ENCODE measurements at places on chromosomes 6 and 20.

- no peak for DNase-seq
These were observed 19.7 kb upstream of the MTCL3 start for GRCh38 chr6:127538750-127539264.

- DNase-seq, result no peak
These were observed 106.0 kb upstream of the CST7 start for GRCh38 chr20:24842918-24843715.

GRCh38 chr6:52645976-52646375 is 24.9 kb upstream of the TMEM14A start:
- no peak for DNase-seq

- DNase-seq, result no peak
These were observed 35.3 kb upstream of the GFOD1 start for GRCh38 chr6:13522656-13523055.

DNA sequence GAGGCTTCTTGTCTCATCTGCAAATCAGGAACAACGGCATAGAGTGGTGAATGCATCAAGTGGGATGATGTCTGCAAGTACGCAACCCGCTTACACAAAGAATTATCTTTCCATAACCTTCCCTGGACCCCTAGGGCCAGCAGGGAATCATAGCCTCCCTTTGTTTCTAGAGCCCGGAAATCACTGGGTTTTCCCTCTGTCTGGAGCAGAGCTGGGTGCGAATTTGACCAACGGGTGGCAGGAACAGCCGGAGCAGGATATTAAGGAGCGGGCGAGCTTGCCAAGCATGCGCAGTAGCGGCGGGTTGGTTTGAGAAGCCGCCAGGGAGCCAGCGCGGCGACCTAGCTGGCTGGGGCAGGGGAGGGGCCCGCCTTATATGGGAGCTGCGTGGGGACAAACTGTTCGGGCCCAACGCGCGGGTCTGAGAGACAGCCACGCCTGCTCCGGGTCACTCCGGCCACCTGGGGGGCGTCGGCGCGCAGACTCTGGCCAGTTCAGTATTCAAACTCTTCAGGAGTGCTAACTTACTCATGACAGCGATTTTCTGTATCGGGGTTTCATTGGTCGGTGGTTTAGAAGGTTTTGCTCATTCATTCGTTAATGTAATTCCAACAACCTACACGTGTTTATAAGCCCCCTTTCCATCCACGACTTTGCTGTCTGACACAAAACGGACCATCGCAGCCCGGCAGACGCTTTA is 1.6 kb upstream of the KIF16B start:
- DNase-seq, result peak; percentile 88

- no peak for DNase-seq
These were observed 56.0 kb downstream of the SMOC2 start for GRCh38 chr6:168496997-168497331.

- DNase-seq, result no peak
These were observed 951 bp upstream of the OLIG3 start for GRCh38 chr6:137494988-137495702.

DNA sequence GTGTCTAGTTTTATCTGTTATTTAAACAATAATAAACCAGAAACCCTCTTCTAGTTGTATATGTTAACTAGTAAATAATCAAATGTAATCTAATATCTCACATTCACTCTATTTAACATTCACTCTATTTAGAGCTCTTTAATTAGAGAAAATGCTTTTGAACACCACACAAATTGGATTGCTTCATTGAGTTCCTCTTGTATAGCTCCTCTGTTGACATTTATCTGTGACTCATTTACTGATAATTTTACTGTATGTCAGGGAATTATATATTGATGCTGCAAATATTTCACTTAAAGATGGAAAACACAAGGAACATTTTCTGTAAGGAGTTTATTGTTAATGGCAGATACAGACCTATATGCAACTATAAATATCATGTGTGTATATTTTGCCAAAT is 594.6 kb downstream of the COL12A1 start:
- DNase-seq, result no peak

DNA sequence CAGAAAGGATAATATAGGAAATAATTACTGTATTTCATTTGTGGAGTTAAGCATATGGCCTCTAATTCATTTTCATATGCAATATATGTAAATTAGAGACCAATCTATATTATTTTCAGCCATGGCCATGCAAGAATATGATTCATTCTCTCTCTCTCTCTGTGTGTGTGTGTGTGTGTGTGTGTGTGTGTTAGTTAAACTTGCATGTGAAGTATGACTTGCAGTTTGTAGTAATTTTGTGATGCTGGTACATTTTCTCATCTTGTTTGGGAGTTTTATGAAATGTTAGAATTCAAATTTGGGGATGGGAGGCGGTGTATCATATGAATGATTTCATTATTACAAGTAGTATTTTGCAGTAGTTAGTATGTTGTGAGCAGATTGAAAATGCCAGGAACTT is 74.8 kb downstream of the JARID2 start:
- DNase-seq, result no peak

GRCh38 chr6:121857551-121857950 is 422.1 kb downstream of the GJA1 start:
- no peak for DNase-seq

DNA sequence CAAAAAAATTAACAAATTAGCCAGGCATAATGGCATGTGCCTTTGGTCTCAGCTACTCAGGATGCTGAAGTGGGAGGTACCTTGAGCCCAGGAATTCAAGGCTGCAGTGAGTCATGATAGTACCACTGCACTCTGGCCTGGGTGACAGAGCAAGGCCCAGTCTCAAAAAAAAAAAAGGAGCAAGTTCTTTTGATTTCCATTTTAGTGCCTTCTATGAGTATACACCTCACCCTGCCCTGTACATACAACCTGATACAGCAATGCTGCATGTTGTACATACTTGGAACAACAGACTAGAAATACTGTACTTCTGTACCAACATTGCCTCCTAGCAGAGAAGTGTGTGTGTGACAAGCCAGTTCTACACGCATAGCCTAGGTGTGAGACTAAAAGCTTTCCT is 97.3 kb upstream of the CARMIL1 start:
- no peak for DNase-seq

Data from spinal cord (tissue), 10 donors.